BJ (cell line): ENCODE measurements at places on chromosomes 3 and 15.

DNA sequence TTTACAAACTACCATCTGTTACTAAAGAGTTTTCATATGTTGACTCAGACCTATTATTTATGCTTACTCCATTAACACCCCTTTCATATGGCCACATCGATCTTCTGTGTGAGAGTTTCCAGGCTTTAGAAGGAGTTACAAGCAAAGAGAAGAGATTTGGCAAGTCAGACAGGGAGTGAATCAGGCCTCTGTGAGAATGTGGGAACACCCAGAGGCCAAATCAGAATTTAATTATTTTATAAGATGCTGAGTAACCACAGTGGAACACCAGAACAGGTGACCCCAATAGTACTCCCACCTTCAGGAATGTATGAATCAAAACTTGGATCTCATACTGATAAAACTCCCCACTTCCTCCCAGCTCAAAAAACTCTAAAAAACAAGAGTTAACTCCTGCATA, 42.0 kb downstream of the IFT57 start:
- no peak for DNase-seq

DNA sequence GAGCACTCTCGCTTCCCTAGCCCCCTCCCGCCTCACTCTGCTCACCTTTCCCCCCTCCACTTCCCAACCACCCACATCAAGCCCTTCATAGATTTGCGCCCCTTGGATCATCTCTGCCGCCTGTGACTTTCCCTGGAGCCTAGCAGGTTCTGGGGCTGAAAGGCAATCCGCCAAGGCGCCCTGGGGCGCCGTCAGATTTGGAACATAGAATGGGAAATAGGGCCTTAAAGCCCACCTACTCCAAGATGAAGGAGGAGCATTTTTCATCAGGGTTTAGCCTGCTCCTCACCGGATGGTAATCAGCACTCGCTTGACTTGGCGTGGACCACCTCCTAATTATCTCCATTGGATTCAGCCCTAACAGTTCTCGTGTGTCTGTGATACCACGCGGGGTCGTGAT, 1.3 kb downstream of the CPNE4 start:
- DNase-seq: no peak

DNA sequence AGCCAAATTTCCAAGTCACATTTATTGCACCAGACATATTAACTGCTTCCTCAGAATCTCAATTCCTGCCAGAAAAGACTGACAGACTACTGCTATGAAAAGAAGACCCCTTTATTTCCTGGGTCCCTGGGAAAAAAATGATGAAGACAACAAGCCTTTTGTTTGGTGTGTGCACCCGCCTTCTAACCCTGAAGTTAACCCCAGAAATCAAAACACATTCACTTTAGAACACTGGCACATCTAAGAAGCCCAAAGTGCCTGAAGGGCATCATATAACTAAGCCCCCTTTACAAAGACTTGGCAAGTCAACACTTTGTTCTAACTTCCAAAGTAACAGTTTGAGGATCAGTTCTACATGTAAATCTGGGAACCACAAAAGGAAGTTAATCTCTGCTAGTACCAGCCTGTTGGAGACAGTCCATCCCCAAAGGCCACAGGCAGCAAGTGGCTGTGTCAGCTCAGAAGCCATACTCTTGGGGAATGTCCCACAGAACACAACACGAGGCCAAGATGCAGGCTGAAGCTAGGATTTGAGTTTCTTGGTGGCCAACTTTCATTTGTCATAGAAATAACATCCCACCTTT, 16.3 kb upstream of the ATP1B3 start:
- no peak for DNase-seq

GRCh38 chr3:10764259-10765051, 51.6 kb upstream of the SLC6A11 start:
- no peak for DNase-seq

DNA sequence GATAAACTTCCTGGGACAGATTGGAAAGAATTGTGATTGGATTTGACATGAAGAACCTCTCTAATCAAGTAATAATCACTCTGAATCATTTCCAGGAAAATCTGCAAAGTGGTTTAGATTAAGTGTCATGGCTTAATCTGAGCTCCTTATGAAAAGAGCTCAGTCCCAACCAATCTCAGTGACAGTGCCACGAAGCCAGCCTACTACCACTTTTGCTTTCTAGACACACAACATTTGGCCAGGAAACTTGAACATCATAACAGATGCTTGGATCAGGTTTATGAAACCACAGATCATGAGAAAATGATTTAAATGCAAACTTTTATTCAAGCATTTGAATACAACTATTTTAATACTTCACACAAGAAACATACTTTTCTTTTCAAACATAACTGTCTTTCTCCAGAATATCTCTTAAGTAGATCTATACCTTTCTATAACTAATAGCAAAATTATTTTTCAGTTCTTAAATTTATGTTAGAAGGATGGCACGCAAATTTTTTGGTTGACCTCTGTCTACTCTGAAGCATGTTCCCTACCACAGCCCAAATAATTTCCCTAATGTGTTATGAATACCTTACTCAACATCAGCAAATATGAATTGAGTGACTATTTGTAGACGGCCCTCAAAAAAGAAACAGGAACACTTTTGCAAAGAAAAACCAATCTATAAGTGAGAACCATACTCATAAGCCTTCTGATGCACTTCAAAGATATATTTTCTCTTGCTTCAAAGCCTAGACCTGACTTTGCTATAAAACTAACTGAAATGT, 495.0 kb upstream of the ZNF385D start:
- DNase-seq: no peak

GRCh38 chr3:131221731-131222130, 159.8 kb upstream of the NUDT16 start:
- DNase-seq: peak; percentile 68

- no peak for DNase-seq
Measured at GRCh38 chr15:39623529-39623931, 42.7 kb downstream of the THBS1 start.

GRCh38 chr3:13137941-13138832, 65.0 kb upstream of the IQSEC1 start:
- no peak for DNase-seq

DNA sequence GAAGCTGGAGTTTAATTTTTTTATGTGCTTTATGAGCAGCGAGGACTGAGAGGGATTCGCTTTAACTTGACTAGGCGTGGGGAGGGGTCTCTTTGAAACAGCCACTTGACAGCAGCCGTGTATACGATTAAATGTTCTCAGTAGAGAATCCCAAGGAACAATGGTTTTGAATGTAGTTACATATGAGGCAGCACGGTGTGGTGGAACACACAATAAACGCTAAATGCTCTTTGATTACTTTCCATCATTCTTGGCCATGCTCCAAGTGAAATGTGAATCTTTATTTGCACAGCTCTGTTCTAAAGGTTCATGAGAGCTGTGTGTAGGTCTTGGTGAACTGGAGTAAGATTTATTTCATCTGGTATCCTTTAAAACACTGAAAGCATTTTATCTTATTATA, 251.4 kb upstream of the TGFBR2 start:
- DNase-seq: no peak

DNA sequence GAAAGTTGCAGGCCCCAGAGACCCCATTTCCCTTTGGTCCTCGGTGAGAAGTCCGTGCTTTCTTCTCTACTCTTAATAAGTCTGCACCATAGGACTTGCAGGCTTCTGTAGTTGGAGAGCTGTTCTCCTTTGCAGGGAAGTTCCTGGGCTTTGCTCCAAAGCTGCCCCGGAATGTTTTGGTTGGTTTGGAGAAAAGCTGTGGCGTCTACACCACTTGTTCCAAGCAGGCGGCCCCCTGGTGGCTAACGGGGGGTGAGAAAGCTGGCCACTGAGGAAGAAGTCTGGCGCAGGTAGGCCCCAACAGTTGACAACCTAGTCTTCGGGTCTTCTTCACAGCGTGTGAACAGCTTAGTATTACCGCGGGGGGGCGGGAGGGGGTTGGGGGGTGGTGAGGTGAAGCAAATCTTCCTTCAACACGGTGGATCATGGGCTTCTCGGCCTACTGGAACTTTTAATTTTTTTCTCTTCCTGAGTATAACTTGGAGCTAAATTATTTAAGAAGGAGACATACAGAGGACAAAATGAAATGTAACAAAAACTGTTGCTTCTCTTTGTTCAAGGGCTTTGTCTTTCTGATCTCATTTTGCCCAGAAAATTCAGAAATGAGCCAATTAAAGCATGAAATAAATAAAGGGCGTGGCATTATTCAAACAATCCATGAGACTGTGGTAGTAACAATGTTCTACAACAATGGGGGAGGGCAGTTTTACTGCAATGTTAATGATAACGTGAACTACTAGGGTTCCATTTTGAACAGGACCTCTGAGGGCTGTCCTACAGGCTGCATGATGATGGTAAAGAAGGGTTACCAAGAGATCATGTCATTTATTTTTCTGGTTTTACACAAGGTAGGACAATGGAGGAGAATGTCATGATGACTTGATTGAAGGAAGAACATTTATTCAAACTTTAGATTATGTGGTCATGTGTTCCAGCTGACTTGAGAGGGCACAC, 2.2 kb upstream of the THRB start:
- DNase-seq: peak; percentile 51

DNA sequence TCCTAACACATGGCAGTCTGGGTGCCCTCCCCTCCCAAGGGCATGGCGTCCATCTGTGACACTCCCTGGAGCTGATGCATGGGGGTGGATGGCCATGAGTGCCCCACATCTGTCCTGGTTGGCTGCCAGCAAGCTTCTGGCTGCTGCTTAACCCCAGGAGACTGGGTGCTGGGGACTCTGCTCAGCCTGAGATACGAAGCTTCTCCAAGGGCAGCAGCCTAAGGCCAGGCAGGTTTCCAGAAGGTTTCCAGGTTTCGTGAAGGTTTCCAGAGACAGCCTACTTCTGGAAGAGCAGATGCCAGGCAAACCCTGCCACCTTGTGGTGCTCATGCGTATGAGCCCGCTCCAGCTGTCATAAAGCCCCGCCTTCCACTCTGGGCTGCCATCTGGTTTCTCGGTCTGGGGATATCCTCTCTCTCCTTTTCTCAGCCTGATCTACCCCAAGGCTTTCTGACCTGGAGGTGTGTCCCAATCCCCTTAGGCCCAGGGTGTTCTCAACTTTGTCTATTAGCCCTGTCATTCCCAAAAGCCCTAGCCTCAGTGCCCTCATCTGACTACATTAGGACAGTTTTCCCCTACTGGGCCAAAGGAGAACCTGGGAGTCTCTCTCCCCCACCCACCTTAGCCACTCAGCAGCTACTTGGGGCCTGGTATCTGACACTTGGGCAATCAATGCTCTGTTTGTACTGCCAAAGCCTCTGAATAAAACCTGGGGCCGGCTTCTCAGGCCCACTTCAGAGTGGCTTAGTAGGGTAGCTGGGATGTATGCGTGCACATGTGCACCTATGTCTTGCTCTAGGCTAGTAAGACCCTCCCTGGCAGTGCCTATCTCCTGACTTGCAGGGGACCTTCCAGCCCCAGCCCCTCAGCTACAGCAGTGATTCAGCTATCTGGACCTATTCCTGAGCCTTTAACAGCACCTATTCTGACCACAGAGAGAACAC, 12.0 kb downstream of the MRPL46 start:
- DNase-seq: no peak

- no peak for DNase-seq
Measured at GRCh38 chr15:39330061-39330460, 250.8 kb upstream of the THBS1 start.

- peak; percentile 9 for DNase-seq
Measured at GRCh38 chr3:135503760-135504686, 461.5 kb upstream of the PPP2R3A start.

DNA sequence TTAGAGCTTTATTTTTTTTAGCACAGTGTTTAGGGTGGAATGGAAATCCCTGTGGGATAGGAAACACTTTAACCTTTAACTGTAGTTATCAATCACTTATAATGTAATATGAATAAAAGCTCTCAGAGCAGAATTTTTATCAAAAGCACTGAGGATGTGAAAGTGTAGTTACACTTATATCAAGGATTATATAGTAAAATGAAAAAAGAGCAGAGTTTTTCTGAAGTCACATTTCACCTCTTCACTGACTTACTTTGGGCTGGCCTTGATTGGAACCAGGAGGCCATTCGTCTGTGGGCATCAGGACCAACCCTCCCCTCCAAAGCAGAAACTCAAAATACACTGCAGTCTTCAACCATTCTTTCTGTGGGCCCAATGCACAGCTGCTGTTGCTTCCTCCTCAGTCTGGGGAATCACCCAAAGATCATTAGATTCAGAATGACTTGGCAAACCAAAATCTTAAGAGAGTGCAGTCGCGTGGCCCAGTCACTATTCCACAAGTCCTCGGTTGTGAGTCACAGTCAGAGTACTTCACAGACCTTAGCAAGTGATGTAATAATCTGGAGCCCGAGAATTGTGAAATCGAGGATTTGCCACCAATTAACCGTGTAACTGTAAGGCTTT, 132.6 kb upstream of the COL8A1 start:
- DNase-seq: peak; percentile 87

DNA sequence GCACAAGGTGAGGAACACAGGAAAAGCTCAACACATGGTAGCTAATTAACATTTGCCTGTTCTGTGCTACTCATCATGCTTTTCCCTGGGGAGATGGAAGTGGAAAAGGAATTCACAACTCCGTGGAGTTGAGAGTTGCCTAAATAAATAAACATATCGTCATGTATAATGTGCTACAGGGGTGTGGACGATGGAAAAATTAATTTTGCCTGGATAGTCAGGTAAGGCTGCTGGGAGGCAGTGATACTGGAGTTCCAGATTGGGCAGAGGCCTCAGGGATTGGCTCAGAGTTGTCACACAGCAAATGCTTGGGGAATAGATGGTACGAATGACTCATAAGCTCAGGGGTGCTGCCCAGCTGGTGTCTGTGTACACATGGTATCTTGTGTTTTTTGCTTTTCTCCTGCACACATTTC, 3.1 kb upstream of the ABHD6 start:
- no peak for DNase-seq

- DNase-seq: peak; percentile 54
Measured at GRCh38 chr15:71687902-71688508, 122.3 kb upstream of the NR2E3 start.

- no peak for DNase-seq
Measured at GRCh38 chr3:135970506-135971116, 5.1 kb downstream of the PPP2R3A start.

DNA sequence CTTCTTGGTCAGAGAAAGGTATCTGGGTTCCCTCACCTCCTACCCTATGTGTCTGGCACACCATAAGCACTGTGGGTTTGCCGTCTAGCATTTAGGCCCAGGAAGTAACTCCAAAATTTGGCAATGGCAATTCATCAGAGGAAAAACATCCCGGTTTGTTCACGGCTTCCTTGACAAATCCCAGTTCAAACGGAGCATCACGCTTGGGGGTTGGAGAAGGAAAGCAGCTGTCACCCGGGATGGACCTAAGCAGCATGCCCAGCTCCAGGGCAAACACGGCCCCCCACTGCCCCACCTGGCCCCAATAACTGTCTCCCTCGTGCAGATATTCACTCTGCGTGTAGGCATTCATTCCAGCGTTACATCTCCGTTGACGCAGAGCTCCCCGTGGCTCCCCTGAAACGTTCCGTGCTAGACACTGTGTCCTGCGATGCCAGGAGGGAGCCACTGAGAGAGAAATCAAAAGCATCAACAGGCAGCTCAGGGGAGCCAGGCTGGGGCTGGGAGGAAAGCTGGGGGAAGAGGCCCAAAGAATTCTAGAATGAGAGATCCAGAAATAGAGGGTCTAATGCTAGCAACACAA, 41.4 kb downstream of the NTRK3 start:
- DNase-seq: no peak
